Activated CD8-positive, alpha-beta memory T cell treated with anti-CD3 and anti-CD28 coated beads for 1 hour (primary cell): ENCODE measurements at places on chromosomes 16 and 17.

DNA sequence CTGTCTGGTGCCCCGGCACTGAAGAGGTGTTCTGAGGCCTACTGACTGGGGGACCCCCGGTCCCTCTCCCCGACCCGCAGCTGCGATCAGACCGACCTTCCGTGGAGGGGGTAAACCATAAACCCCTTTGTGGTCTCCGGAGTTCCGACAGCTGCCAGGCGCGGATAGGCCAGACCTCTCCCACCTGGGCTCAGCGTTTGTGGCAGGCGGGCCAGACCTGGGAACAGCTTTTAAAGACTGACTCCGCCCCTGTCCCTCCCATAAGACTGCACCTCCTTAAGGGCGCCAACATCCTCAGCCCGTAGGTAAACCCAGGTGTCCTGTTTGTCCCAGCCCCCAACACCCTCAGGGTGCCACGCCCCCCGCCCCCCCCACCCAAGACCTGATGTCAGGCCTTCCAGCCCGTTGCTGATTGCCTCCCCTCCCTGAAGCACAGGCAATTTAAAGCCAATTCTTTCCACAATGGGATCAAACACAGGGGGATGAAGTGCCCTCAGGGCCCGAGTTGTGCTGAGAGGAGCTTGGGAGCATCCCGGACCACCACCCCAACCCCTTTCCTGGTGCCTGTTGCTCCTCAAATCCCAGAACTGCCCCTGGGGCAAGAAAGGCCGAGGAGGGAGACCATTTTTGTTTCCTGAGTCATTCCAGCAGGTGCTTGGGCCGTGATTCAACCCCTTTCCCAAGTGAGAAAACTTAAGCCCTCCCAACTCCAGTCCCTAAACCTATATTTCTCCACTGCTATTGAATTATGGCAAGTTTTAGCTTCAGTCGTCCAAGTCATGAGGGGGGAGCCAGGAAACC is at the start of gene SOX15:
TSS of gene SOX15 (minus strand) at position 204 of the 801 bp plus-strand sequence. CDS start 418 bp downstream, outside the sequence.
- DNase-seq: no peak

GRCh38 chr16:4765511-4766474 is 1.2 kb downstream of the ZNF500 start:
- DNase-seq: no peak

GRCh38 chr17:13000561-13000960 is 17.3 kb downstream of the ELAC2 start:
- no peak for DNase-seq

DNA sequence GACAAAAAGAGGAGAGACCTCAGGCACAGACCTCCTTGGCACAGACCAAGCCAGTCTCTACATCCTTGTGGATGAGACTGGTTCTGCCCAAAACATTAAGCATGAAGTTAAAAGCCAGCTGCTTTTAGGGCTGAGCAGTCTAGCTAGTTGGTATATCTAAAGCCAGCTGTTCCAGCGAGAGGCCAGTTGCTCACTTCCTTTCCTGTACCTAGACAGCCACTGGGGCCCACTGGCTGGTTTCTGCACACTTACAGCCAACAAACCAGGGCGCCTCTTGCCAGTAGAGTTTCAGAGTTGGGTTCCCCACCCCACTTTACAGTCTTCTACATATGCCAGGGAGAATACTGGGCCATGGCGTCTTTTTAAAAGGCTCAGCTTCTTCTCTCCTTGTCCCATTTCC is 242.4 kb downstream of the ZFHX3 start:
- no peak for DNase-seq

DNA sequence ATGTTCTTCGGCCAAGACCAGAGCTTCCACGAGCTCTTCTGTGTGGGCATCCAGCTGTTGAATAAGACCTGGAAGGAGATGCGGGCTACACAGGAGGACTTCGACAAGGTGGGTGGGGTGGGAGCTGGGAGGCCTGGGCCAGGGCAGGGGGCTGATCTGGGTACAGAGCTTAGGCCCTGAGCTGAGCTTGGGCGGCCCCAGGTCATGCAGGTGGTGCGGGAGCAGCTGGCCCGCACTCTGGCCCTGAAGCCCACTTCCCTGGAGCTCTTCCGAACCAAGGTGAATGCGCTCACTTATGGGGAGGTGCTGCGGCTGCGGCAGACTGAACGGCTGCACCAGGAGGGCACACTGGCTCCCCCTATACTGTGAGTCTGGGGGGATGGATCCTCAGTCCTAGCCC is 3.5 kb downstream of the ELMO3 start:
- no peak for DNase-seq

DNA sequence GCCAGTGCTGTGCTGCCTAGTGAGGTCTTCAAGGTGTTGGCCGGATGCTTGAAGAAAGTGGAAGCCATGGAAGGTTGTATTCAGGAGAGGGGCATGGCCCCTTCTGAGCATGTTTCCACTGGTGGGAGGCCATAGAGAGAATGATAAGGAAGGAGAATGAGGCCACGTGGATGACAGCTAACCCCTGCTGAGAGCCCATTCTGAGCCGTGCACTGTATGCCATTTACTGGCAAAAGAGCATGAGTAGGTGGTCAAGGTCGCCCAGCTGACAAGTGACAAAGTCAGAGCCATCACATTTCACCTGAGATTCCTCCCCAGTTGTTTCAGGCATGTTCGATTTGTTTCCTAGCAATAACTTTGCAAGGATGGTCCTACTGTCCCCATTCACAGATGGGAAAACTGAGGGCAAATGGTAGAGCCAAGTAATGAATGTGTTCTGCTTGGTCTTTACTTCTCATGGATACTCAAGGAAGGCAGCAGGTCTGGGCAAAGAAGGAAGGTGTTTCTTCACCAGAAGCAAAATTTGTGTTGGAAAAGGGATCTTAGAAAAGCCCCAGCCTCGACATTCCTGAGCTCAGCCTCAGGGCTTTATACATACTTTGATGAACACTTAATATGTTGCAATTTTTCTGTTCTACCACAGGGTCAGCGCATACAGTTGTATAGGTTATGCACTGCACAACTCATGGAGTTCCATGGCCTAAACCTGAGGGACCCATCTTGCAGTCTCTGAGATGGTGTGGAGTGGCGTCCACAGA is 10.5 kb upstream of the NKD1 start:
- DNase-seq: no peak

DNA sequence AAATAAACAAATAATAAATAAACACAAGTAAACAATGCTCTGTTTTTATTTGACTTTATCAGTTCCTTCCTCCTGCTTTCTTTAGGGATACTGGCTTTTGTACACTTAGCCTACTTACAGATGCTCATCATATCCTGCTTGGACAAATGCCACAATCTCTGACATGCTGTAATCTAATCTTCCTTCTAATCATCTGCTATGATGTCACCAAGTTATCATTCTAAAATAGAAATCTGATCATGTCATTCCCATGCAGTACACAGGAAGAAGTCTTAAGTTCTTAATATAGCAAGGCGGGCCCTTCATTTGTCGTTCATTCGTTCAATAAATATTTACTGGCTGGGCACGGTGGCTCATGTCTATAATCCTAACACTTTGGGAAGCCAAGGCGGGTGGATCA is 9.1 kb upstream of the UBB start:
- no peak for DNase-seq

DNA sequence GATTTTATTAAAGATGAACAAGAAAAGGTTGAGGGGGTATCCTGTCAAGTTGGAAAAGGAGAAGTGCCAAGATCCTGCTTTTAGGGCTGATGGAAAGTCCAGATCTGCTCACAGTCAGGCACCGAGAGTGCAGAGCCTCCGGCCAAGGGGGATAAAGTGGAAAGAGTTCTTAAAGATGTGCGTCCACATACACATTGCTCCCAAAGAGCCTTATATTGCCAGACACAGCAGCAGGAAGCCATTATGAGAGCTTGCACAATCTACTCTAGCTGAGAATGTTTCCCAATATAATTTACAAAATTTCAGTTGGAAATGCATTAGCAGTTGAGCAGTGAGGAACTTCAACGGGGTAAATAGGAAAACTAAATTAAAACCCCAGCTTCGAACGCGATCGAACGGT is 95.6 kb downstream of the SALL1 start:
- no peak for DNase-seq

DNA sequence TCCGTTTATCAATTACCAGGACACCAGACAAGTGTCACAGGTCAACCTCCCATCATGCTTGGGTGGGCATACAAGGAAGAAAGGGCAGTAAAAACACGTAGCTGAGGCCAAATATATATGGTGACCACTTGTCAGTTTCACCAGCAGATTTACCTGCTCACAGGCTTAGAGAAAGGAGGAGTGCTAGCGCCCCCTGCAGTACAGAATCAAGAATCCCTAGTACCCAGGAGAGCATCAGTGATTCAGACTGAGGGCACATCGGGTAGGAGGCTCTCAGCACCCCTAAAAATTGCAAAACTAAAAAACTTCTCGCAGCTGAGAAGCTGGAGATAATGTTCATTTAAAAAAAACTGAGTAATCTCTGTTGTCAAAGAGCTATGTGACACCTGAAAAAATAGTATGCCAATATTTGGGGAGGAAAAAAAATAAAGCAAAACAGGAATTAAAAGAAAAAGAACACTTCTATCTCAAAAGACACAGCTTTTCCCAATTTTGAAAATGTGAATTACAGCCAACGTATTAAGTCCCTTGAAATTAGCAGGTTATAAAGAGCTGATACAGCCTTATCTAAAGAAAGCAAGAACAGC is 21.2 kb upstream of the MON1B start:
- DNase-seq: no peak

DNA sequence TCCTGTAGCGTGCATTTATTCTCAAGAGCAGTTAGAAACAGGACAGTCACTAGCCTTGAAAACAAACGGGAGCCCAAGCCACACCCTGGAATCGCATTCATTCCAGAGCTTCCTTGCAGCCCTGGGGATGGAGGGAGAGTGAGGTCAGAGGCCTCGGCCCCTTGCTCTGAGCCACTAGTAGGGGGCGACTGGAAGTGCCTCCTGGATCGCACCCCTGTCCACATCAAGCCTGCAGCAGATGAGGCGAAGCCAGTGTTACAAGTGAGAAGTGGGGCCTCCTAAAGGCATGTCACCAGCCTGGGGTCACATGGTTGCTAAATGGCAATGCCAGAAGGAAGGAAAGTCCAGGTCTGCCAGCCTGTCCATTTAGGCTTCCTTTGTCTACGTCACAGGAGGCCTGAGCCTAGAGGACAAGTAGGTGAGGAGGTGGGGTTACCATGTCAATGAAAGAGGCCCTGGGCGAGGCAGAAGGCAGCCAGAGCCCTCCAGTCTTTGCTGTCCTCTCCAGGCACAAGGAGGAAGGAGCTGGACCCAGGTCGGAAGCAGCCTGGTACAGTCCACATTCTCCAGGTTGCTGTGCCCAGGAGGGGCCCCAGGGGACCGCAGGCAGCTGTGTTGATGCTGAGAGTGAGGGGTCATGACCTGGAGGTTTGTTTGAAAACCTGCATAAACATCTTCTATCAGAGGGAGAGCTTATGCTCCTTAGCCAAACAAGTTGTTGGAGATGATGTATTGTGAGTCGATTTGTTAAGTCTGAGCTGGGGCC is 3.0 kb upstream of the RCVRN start:
- DNase-seq: no peak

GRCh38 chr17:16974569-16975276 is 2.8 kb upstream of the TNFRSF13B start:
- DNase-seq: no peak

DNA sequence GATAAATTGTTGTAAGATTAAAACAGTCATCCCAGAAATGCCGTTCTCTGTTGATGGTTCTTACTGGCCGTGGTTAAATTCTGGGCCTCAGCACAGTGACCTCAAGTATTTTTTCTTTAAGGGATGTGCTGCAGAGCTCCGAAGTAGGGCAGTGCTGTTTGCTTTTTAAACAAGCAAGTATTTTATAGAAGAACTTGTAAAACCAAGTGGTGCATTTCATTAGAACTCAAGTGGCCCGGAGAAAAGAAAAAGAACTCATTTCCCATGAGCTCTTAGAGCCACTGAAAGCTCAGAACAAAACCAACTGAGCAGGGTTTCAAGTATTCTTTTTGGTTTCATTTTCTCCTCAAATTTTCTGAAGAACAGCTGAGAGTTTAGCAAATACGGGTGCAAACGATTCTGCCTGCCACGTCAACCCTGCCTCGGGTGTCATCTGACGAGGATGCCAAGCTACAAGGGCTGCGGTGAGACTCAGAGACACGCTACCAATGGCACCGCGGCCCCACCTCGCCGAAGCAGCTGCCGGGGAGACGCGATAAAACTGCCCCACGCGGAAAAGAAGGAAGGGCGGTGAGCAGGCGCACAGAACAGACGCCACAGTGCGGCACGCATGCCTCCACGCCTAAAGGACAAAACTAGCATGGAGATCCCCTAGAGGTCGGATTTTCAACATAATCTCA is 6.3 kb downstream of the LMF1 start:
- DNase-seq: no peak

- DNase-seq: no peak
Observed at GRCh38 chr17:2068519-2069051, 13.7 kb downstream of the HIC1 start.

DNA sequence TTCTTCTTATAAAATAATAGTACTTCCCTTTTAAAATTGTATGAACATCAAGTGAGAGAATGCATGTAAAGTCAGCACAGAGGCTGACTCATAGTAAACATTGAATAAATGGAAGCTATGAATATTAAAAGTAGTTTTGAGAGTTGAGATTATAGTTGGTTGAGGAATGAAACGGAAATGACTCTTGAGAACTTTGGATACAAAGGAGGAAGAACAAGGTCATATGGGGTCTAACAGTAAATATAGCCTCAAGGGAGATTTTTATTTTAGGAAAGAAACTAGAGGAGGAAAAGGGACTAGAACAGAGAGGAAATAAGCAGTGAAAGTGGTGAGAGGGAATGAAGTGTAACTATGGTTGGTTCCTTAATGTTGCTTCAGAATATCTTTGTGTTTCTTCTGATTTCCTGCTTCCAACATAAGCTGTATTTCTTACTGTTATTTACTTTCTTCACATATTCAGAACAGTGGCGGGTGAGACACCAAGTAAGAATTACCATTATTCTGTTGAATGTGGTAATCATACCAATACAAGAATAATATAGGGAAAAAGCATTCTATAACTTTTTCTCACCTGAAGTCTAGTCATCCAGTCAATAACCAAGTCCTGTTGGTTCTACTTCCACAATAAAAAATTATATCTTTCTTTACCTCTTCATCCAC is 165.1 kb downstream of the CHD9 start:
- no peak for DNase-seq

DNA sequence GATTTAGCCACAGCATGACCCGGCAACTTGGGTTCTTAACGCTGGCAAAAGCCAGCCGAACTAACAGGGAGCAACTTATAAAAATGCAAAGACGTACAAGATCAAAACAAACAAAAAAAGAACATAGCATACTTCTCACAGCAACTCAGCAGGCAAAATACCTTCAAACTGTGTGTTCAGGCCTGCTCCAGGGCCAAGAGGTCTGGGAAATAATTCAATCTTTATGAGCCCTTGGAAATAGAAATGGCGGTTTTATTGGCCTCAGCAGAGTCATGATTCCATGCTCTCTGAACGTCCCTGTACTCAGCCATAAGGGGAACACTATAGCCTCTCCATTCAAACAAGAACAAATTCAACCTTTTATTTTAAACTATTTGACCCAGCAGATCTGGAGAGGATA is 101.3 kb upstream of the C17orf78 start:
- no peak for DNase-seq

DNA sequence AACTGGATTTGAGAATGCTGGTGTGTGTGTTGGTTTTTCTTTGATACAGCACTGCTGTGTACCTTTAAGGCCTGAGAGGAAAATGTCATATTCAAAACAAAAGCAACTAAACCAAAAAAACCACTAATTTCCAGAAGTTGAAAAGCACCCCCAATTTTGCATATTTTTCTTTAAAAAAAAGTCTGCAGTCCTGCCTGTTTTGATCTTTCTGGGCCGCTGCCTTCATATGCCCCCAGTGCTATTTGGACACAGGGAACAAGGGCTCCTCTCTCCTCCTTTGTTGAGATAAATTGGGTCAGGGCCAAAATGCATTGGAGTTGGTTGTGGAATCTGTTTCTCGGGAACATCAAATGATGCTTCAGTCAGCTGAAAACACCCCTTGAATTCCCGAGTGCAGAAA is 26.9 kb downstream of the GPT2 start:
- no peak for DNase-seq
